ENCODE measurements at places on chromosomes 6 and 20.

DNA sequence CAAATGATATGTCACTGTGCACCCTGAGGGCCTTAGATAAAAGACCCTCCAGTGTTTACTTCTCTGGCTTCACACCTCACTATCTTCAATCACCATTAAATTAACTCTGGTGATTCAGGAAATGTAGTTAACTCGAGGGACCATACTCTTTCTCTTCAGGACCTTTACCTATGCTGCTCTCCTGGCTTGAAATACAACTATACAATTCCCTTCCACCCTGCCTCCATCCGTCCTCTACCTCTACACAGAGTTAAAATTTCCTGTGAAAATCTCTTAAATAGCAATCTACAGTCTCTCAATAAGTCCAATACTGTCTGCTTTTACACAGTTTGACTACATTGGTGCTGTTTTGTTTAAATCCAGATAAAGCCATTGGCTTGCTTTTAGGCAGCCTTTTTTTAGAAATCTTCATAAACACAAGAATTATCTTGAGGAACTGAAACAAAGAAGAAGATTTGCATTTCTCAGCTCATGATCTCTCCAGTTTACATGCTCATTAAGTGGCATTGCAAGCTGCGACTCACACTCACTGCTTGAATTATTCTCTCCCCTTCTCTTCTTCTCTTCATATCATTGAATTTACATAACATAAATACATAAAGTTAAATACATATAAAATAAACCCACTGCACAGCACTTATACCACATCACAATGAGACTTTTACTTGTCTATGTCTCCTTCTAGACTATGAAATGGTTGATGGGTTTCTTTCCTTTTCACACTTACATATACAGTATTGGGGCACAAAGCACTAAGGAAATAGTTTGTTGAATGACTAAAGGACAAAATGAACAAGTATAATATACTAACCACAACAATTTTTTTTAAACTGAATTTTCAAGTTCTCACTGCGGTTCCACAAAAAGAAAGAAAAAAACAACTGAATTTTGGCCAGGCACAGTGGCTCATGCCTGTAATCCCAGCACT, 239.0 kb upstream of the KCNQ5 start:
- no peak for DNase-seq

DNA sequence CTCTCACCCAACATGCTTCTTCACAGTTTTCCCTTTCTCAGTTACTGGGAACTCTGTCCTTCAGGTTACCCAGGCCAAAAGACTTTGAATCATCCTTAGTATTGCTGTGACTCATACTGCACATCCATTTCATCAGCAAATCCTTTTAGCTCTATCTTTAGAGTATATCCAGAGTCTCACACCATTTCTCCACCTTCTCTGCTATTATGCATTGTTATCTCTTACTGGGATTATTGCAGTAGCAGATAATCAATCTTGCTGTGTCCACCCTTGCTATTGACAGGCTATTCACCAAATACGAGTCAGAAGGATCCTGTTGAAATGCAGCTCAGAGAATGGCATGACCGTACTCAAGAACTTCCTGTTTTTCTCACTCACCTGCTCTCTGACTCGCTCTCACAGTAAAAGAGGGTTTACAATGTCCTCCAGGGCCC, 57.3 kb downstream of the BCKDHB start:
- DNase-seq, result no peak

DNA sequence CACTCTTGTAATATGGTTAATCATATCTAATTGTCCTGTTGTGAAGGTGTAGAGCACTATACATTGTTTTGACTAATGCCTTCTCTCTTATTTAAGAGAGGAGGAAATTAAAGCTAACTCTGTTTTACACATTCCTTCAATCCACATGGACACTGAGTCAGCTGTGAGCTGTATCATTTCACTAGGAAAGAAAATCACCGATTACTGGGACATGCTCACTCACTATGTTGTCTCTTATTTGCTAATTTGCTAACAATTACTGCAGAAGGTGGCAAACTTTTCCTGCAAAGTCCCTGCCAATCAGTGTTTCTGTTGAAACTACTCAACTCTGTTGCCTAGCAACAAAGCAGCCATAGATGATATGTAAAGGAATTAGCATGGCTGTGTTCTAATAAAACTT, 98.2 kb downstream of the BCAS1 start:
- DNase-seq, result no peak

- DNase-seq, result no peak
These were observed 348.8 kb downstream of the TFAP2B start for GRCh38 chr6:51167468-51167867.

DNA sequence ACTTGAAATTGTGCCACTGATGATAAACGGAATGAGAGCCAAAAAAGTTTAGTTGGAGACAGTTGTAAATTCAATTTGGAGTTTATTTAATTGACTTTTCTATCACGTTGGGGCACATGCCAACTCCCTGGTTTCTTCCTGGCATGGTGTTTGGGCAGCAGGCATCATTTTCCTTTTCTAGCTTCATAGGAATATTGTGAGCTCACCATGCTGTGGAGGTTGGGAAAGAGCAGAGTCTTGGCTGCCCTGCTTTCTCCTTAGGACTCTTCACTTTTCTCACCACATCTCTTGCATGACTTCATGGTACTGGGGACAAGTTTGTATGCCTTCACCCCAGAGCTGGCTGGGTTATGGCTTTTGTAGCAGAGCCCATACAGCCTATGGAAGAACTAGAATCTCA, 6.4 kb downstream of the SCAND1 start:
- no peak for DNase-seq

DNA sequence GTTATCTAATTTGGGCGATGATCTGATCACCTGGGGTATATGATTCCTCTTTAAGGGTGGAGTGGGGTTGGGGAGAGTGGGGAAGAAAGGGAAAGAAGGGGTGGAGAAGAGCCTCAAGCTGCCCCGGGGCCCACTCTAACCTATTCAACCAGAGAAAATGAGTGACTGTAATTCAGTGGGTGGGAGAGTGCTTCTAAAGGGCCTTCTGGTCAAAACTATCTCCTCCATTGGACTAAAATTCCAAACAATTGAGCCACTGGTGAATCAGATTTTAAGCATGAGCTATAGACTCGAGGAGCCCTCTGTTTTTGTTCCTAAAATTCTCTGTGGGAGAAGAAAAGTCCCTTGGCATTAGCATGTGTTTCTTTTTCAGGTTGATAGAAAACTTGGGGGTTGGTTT, 296.8 kb downstream of the CLIC5 start:
- no peak for DNase-seq

DNA sequence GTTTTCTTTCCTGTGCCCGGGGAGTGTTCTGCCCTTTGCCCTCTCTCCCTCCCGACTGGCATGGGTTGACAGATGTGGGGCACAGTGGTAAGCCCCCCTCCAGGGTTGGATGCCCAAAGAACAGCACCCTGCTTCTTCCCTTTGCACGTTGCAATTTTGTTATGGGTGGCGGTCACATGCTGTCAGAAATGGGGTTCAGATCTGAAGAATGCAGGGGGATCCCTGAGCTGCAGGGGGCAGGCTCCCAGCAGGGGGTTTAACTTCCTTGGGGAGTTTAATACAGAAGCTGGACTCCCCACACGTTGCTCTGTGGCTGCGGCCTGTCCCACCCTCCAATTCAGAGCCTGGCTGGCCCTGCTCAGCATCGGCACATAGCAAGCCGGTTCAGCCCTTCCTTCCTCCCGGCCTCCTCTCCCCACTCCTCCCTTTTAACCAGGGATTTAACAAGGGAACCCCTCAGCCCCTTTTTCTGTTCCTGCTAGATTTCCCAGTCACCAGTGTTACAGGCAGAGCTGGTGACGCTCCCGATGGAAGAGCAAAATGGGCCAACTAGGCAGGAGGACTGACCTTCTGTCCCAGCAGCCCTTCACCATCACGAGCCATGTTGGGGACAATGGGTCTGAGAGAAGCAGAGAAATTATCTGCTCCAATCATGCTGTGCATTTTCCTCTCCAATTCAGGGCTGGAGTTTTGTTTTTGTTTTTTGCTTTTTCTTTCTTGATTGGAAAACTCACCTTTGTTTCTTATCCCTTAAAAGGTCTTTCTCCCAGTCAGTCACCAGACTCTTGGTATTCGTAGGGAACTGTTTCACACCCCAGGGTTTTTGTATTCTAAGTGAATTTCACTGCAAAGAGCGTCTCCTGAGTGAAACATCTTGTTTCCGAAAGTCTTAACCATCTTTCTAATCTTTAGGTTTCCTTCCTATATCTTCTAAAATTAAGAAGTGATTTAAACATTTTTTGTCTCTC, 6.8 kb downstream of the FOXF2 start:
- no peak for DNase-seq

DNA sequence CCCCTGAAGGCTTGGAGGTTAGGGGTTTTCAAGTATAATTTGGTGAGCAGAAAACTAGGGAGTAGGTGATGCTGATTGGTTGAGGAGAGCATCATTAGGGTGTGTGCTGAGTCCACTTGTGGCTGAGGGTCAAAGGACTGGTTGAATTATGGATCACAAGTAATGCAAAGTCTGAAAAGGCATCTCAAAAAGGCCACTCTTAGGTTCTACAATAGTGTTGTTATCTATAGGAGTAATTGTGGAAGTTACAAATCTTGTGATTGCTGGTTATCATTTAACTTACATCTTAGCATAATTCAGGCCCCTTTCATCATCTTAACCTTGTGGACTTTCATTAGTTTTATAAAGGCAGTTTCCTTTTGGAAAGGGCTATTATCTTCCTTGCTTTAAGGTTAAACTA, 60.8 kb downstream of the UBR2 start:
- DNase-seq, result no peak

- no peak for DNase-seq
These were observed 118.4 kb upstream of the LY86 start for GRCh38 chr6:6470123-6470522.

DNA sequence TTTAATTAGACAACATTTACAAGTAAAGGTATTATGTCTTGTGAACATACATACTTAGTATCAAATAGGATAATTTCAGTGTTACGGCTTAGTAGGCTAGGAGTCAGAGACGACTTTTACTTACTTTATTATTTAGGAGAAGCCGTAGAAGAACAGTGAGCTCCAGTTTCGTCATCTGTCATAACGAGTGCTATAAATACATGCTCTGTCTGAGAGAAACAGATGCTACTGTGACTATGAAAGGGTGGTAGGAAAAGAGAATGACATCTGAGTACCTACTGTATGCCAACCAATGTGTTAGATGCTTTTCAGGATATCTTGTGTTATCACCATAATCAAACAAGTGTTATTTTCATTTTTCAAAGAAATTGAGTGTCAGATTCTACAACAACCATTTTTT, 119.0 kb downstream of the EYA4 start:
- no peak for DNase-seq

DNA sequence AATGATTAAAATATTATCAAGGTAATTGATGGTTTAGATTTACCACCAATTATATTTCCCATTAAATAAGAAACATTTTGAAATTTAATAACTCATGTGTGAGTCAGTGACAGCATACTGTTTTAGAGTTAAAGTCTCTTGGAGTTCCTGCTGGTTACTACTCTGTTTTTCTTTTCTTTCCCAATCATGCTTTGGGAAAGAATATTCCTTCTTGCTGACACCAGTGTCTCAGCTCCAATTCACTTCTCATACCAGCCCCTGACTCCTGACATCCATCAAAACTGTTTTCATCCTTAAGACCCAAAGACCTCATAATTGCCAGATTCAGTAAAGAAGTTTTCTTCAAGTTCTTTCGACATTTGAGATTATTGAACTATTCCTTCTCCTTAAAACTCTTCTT, 50.3 kb downstream of the AIG1 start:
- DNase-seq, result no peak

DNA sequence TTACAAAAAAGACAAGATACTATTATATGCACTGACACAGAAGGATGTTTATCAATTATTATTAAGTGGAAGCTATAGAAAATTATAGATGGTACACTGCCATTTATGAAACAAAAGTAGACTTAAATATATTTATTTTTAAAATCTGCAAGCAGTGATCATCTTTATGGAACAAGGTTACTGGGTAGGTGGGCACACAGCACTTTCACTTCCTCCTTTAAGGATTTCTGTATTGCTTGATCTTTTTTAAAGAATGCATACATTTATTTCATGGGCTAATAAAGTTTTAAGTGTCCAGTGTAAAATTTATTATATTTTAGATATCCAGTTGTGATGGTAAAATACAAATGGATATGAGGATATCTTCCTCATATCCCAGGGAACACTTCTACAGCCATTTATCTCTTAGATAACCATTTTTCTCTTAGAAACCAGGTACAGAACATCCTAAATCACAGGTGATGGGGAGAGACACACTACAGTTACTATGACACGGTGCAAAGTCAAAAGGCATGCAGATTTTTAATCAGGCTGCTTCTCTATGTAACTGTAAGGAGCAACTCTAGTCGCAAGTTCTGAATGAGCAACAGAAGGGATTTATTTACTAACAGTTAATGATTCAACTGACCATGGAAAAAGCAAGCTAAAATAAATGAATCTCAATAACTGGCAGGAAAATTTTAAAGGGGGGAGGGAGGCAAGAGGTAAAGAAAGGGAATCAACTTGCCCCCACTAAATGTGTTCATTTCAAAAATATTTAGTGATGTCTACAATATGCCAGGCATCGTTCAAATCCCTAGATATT, 2.2 kb downstream of the FBXL4 start:
- no peak for DNase-seq

- DNase-seq, result no peak
These were observed 24.4 kb downstream of the FOXQ1 start for GRCh38 chr6:1336246-1336843.

GRCh38 chr6:119264854-119265397, 84.6 kb downstream of the MAN1A1 start:
- DNase-seq, result no peak

DNA sequence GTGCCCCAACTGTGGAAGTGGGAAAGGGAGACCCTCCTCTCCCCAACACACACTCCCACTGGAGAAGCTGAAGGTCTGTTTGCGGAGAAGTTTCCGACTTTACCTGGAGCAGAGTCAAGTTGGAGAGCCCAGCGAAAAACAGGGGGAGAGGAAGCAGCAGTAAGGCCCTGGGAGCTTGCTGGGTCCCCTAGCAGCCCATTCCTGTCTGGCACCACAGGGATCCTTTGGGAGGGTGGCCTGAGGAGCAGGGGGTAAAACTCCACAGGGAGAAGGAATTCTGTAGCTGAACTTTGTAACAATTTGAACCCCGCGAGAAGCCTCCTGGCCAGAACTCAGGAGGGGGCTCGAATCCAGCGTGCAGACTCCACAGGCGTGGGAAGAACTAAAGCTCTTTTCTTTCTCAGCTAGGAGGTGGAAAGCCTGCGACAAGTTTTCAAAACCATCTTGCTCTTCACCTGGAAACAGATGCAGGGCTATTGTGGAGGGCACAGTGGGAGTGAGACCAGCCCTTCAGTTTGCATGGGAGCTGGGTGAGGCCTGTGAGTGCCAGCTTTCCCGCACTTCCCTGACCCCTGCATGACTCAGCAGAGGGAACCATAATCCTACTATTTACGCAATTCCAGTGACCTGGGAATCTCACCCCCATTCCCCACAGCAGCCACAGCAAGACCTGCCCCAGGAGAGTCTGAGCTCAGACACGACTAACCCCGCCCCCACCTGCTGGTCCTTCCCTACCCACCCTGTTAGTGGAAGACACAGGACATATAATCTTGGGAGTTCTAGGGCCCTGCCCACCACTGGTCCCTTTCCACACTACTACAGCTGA, 25.8 kb downstream of the SERPINB9 start:
- DNase-seq, result no peak

DNA sequence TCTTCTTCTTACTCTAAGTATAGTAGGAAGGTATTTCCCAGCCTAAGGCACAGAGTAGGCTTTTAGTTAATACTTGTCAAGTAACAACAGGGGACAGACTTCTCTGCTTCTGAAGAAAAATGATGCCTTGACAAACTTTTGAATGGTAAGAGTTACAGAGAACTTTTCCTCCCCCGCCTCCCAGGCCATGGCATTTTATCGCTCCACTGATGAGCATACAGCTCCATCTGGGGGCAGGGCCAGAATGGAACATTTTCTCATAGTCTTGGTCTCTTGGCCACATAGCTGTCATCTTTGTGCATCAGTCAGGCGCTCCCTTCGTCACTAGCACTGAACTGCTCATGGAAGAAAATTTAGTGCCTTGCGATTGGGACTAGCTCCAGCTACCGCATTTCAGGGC, 1066.8 kb upstream of the CITED2 start:
- no peak for DNase-seq

Data from HuH-7.5 (cell line).